ENCODE measurements at places on chromosomes 6 and 20.

DNA sequence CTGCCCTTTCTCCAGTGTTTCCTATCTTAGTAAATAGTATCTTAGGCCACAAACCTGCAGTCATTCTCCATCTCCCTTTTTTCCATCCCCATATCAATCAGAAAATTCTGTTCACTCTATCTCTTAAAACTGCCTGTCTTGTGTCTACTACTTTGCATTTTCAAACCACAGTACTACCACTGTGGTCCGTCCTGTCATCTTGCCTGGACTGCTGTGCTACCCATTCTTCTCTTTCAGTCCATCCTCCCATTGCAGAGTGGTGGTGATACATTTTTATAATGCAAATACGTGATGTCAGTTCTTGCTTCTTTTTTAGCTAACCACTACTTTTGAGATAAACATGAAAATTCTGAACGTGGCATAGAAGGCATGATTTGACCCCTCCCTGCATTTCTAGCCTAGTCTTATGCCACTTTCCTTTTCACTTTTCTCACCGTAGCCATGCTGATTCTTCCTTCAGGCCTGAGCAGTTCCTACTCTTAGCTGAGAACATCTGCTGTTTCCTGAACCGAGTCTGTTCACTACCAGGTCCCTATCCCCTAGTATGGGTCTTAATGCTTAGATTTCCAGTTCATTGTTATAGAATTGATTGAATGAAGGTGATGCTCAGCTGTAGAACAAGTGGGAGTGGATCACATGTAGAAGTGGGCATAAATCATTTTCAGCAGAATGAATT is 13.8 kb downstream of the TBPL1 start:
- DNase-seq: no peak

- no peak for DNase-seq
Measured at GRCh38 chr20:26243731-26244130, 547.1 kb upstream of the ZNF337 start.

- DNase-seq: no peak
Measured at GRCh38 chr20:4567170-4567569, 154.5 kb upstream of the PRND start.

- DNase-seq: no peak
Measured at GRCh38 chr6:165096209-165096608, 213.2 kb downstream of the C6orf118 start.

- no peak for DNase-seq
Measured at GRCh38 chr6:72032086-72032485, 145.7 kb downstream of the RIMS1 start.

- no peak for DNase-seq
Measured at GRCh38 chr20:23588434-23589403, 17.0 kb downstream of the CST9 start.

DNA sequence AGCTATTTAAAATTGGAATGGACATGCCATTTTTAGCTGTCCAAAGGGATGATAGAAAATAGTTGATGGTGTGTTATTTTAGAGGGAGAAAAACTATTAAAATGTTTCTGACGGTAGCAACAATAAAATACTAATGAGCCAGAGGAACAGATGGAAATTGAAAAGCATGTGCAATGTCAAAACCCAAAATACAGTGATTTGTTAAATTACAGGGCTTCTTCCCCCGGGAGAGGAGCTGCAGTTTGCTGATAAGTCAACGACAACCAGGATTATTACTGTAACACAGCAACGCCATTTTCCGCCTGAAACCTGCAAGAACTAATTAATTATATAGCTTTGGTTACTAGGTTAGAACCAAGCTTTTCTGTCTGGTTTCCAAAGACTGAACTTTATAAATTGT is 179.6 kb upstream of the SPTLC3 start:
- no peak for DNase-seq

DNA sequence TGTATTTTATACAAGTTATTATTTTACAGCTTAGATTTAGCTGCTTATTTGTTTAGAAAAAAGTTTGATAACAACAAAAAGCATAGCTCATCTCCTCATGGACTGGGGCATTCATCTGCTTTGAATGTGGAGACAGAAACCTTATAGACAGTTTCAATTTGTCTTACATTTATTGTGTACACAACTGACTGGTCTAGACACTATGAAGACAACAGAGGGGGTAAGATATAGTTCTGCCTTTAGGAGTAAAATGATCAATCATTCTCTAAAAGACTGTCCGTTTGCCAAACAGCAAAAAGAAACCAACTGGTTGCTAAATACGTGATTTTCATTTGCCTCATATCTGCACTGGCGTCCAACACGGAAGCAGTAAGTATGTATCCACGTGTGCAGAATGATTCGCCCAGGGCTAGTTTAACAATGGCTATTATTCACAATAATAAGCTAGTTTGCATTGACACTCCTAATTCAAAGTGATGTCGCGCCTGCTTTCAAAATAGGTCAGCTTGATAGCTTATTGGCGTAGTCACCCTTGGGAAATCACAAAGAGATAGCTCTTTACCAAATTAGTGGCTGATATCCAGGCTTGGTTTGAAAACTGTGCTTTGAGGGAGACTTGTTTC is 153.6 kb downstream of the BMP2 start:
- no peak for DNase-seq

GRCh38 chr6:88584581-88585275 is 378.7 kb downstream of the RNGTT start:
- no peak for DNase-seq

Measured in psoas muscle (tissue), 8 donors.